ENCODE measurements at places on chromosomes 16 and 17.

- DNase-seq: no peak
Measured at GRCh38 chr17:9336817-9337216, 238.8 kb downstream of the STX8 start.

DNA sequence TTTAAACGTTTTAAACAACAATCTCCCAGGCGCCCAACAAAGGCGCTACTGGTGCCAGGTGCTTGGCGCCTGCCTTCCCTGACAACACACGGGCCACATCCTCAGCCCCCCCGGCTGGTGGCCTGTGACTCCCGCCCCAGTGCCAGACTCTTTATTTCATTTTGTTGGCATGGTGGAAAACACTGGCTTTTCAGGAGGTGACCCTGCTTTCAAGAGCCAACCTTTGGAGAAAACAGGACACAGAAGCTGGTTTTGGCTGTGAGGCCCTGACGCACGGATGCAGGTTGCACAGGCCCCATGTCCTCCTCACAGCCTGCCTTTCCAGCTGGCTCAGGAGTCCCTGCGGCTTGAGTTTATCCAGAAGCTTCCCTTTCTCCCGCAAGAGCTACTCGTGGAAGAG, 100.0 kb downstream of the METRNL start:
- DNase-seq: no peak

DNA sequence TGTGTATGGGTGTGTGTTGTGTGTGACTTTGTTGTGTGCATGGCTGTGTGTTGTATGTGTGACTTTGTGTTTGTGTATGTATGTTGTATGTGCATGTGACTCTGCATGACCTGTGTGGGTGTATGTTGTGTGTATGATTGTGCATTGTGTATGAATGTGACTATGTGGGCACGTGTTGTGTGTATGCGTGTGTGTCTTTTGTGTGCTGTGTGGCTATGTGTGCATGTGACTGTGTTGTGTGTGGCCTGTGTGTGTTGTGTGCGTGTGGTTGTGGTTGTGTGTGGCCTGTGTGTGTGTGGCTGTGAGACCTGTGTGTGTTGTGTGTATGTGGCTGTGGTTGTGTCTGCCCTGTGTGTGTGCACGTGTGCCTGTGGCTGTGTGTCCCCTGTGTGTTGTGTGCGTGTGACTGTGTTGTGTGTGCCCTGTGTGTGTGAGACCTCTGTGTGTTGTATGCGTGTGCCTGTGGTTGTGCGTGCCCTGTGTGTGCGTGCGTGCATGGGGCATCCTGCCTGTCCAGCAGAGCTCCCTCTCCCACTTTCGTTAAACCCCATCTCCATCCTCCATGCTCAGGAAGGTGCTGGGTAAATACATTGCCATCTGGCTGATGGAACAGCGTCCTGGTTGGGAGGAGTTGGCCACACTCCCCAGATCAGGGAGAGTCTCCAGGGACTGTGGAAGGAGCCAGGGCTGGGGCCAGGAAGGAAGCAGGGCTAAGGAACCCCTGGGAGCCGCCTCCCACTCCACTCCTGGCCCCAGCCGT, 90.1 kb upstream of the GSE1 start:
- DNase-seq: no peak

- DNase-seq: no peak
Measured at GRCh38 chr17:76275382-76276068, 10.4 kb downstream of the UBALD2 start.

- no peak for DNase-seq
Measured at GRCh38 chr16:19135896-19136438, 22.2 kb downstream of the ITPRIPL2 start.

GRCh38 chr16:15665107-15665506, 15.1 kb downstream of the NDE1 start:
- DNase-seq: no peak

DNA sequence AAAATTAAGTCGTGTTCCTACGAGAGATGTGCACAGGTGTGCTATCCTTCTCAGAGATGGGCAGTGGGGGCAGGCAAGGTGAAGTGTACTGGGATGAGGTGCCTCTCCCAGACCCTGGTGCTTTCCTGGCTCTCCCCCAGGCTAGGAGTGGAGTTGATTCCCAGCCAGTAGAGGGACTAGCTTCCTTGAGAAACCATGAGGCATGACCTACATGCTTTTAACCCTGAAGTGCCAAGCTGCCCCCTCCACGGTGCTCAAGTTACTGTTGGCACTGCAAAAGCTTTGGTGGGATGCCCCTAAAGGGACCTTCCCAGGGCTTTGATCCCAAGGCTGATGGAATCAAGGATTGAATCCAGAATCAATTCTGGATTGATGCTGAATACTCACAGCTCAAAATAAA, 47.0 kb upstream of the SREBF1 start:
- no peak for DNase-seq

DNA sequence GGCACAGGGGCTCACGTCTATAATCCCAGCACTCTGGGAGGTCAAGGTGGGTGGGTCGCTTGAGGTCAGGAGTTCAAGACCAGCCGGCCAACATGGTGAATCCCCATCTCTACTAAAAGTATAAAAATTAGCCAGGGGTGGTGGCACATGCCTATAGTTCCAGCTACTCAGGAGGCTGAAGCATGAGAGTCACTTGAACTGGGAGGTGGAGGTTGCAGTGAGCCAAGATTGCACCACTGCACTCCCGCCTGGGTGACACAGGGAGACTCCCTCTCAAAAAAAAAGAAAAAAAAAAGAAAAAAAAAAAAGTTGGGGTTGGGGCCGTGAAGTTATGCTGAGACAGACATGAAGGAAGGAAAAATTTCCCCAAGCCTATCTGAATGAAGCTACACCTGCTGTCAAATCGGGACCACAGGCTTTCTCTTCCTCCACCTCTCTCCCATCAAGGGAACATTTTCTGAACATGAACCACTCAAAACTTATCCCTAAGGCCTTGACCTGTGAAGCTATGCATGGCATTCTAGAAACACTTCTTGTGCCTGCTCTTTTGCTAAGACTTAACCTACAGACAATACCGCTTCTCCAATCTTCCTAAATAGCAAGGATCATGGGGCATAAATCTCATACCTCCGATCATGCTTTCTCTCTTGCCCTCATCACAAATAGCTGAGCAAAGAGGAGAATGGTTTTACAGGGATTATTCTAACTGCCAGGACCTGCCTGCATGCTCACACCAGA, 88.6 kb downstream of the CYTH1 start:
- DNase-seq: no peak

DNA sequence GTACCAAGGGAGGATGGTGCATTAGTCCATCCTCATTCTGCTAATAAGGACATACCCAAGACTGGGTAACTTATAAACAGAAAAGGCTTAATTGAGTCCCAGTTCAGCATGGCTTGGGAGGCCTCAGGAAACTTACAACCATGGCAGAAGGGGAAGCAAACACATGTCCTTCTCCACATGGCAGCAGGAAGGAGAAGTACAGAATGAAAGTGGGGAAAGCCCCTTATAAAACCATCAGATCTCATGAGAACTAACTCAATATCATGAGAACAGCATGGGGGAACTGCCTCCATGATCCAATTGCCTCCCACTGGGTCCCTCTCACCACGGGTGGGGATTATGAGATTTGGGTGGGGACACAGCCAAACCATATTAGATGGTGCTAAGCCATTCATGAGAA, 84.5 kb downstream of the SEC14L1 start:
- DNase-seq: no peak

DNA sequence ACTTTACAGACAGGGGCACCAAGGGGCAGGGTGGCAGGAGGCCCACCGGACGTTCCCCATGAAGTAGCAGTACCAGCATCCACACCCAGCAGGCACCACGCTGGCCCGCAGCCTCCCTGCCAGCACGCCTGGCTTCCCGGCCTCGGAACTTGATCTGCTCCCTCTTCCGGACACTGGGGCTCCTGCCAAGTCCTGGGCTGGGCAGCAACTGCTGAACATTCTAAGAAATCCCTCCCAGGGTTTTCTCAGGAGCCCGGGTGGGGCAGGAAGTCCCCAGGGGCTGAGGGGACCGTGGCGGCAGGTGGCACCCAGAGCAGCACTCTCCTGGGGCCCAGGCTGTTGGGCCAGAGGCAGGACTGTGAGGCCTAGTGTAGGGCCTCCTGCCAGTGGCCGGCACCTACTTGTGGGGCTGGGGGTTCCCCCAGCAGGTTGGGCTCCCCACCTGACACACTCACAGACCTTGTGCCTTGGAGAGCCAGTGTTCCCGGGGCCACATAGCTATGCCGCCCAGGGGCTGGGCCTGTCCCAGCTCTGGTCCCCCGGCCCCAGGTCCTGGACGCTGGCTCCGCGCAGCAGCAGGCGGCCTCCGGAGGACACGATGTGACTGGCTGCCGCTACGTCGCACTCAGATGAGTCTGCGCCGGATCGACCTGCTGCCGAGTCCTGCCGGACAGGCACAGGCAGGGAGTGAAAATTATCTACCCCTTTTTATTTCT, 86.2 kb upstream of the CBX4 start:
- DNase-seq: no peak

- DNase-seq: no peak
Measured at GRCh38 chr16:12060751-12061150, 84.2 kb downstream of the SNX29 start.

GRCh38 chr17:49914096-49914490, 54.9 kb upstream of the DLX4 start:
- DNase-seq: no peak

GRCh38 chr17:63370696-63371095, 75.4 kb downstream of the CYB561 start:
- DNase-seq: no peak

- DNase-seq: no peak
Measured at GRCh38 chr16:1681032-1681431, 3.0 kb downstream of the JPT2 start.

- DNase-seq: no peak
Measured at GRCh38 chr16:27640277-27640600, 90.3 kb downstream of the KATNIP start.

DNA sequence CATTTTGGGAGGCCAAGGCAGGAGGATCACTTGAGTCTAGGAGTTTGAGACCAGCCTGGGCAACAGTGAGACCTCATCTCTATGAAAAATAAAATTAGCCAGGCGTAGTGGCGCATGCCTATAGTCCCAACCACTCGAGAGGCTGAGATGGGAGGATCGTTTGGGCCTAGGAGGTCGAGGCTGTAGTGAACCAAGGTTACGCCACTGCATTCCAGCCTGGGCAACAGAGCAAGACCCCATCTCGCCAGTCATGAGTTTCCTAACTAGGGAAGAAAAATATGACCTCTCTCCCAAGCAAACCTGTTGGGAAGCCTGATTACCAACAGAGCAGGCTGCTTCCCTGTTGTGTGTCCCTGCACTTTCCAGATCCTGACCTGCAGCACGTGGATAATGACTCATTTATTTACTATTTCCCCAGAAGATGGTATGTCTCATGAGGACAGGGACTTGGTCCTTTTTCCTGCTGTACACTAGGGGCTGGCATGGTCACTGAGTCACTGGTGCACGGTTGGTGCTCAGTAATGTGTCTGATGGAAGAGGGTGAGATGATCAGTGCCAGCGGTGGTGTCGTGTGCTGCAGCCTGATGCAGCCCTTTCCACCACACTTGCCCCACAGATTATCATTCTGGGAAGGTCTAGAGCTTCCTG, 30.8 kb downstream of the NMT1 start:
- DNase-seq: no peak

DNA sequence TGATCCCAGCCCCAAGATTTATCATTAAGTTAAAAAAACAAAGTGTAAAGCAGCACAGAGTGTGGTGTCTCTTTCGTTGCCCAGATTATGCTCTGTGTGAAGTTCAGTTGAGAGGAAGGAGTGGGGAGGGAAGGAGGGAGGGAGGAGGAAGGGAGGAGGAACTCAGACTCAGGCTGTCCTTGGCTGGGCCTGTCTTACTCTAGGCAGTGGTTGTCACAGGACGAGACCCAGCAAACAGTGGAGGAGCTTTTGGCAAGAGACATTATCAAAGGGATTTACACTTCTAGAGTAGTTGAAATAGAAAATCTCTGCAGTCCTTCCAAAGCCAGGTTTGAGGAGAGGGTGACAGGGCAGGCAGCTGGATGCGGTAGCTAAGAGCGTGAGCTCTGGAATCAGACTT, 27.8 kb downstream of the KNOP1 start:
- no peak for DNase-seq
